Naive thymus-derived CD4-positive, alpha-beta T cell (primary cell): ENCODE measurements at places on chromosomes 6 and 20. TPM values are rescaled to one million over a fixed set of nuclear protein-coding genes. Genes with fewer than 3 reads are reported as not detected.

DNA sequence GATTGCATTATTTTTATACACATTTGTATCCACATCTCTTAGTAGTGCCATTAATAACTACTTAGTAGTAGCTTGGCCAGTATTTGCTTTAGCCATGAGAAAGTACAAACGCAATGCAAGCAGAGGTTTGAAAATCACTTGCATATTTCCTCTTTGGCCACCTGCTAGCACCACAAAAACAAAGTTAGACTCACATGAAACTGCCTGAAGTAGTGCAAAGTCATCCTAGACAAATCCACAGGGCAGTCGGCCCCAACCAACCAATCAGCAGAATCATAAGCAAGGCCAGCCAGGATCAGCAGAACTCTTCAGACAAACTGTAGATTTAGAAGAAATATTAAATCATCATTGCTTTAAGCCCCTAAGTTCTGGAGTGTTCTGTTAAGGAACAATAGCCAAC lies 135.2 kb upstream of the VGLL2 start:
- H3K4me1 ChIP-seq = no peaks in the 10 kb centered on the region
- no peak overlapping the region for H3K4me3 ChIP-seq
- H3K27me3 ChIP-seq = no peaks in the 10 kb centered on the region
- no peak for DNase-seq
- no peaks in the 10 kb centered on the region for H3K36me3 ChIP-seq
- H3K27ac ChIP-seq = no peak overlapping the region

EEF1A2 gene
- polyA plus RNA-seq = 0.08 TPM

- H3K4me3 ChIP-seq = no peak overlapping the region
- H3K4me1 ChIP-seq = no peaks in the 10 kb centered on the region
- no peak for DNase-seq
Measured at GRCh38 chr20:39911497-39911896, 777.5 kb downstream of the MAFB start.

- H3K36me3 ChIP-seq = no peaks in the 10 kb centered on the region
- H3K4me1 ChIP-seq = no peaks in the 10 kb centered on the region
- H3K27me3 ChIP-seq = no peaks in the 10 kb centered on the region
- no peak overlapping the region for H3K4me3 ChIP-seq
Measured at GRCh38 chr6:20169119-20169557, 43.1 kb downstream of the MBOAT1 start.

GRCh38 chr20:26315054-26315453 lies 618.4 kb upstream of the ZNF337 start:
- no peak for DNase-seq
- peaks cover 12% of the 10 kb centered on the region for H3K4me1 ChIP-seq
- H3K27ac ChIP-seq = no peak overlapping the region
- H3K36me3 ChIP-seq = no peaks in the 10 kb centered on the region
- no peak overlapping the region for H3K4me3 ChIP-seq

DNA sequence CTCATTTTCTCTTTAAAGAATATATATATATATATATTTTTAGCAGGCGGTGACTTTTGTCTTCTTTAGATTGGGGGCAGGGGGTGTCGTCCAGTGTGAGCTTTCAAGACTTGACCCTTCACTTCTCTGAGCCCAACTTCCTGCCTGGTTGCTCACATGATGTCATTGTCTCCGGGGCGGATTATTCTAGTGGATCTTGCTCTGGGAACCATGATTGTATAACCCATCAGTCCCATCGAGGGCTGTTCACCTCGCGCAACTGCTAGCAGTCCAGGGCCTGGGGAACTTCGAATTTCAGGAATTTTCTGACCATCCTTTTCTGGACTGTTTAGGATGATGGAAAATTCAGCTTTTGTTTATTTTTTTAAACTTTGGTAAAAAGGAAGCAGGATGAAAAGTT lies 1.0 kb downstream of the IGF2R start:
- peak overlapping the region; percentile 63 for H3K4me3 ChIP-seq
- peak overlapping the region; percentile 82 for H3K27ac ChIP-seq
- H3K4me1 ChIP-seq = peaks cover 34% of the 10 kb centered on the region
- no peaks in the 10 kb centered on the region for H3K27me3 ChIP-seq

DNA sequence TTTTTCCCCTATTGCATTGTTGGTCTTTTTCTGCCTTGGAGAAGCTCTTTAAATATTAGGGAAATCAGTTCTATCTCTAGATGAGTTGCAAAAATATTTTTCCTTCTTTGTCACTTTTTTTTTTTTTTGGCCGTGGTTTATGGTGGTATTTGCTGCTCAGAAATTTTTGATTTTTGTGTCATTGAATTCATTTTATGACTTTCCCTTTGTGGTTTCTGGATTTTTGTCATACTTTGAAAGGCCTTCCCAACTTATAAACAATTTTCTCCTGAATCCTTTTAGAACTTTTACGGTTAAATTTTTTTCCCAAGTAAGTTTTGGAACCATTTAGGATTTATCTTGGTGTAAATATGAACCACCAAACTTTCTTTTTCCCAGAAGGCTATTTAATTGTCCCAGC lies 145.6 kb downstream of the GJA10 start:
- H3K27ac ChIP-seq = no peak overlapping the region
- H3K4me1 ChIP-seq = peaks cover 15% of the 10 kb centered on the region
- no peak for DNase-seq
- no peaks in the 10 kb centered on the region for H3K36me3 ChIP-seq
- H3K4me3 ChIP-seq = no peak overlapping the region

DNA sequence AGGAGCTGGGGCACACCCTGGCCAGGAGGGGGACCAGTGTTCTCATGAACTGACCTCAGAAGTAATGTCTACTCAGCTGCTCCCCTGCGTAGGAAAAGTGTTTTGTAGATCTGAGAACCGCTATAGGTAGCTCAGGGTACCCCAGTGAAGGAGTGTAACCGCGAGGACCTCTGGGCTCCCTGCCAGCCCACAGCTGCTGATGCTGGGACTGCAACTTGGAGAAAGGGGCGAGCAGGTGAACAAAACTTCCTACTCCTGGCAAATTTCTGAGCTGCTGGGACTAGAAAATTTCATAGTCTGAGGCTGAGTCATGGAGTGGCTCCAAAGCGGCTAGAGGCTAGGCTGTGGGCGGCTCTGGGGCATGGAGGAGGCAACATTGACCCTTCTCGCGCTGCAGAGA lies 51.9 kb downstream of the PYGB start:
- H3K27ac ChIP-seq = no peak overlapping the region
- no peaks in the 10 kb centered on the region for H3K4me1 ChIP-seq
- no peaks in the 10 kb centered on the region for H3K27me3 ChIP-seq

ULBP3 gene
- 0.27 TPM for polyA plus RNA-seq

- H3K27ac ChIP-seq = no peak overlapping the region
- no peaks in the 10 kb centered on the region for H3K4me1 ChIP-seq
- H3K27me3 ChIP-seq = no peaks in the 10 kb centered on the region
- no peaks in the 10 kb centered on the region for H3K36me3 ChIP-seq
- no peak overlapping the region for H3K4me3 ChIP-seq
Measured at GRCh38 chr6:168634541-168635328, 193.8 kb downstream of the SMOC2 start.

GRCh38 chr20:57610261-57610952 lies 9.8 kb downstream of the ZBP1 start:
- peaks cover 68% of the 10 kb centered on the region for H3K36me3 ChIP-seq
- peaks cover 9% of the 10 kb centered on the region for H3K4me1 ChIP-seq
- no peak overlapping the region for H3K4me3 ChIP-seq
- no peaks in the 10 kb centered on the region for H3K27me3 ChIP-seq

KHDC1 gene
- polyA plus RNA-seq = 1.2 TPM

GPR6 gene
- polyA plus RNA-seq = not detected

DNA sequence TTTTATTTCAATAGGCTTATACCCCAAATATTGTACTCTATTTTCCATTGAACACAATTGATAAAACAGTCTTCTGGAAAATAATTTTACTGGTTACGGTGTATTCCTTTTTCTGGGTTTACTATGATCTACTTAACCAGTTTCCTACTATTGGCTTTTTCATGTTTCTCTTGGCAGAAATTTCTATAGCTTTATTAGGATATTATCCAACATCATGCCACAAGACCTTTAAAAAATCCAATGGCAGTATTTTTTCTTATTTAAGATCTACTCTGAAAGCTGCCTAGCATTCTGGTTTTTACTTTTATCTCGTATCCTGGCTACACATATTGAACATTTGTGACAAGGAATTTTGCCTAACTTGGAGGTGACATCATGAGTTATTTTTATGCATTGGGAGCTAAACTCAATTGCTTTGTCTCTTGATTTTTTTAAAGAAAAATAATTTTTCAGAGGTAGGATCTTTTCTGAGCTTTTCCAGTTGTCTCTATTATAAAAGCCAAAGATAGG lies 45.5 kb downstream of the SLC9A8 start:
- no peak overlapping the region for H3K27ac ChIP-seq
- H3K4me3 ChIP-seq = no peak overlapping the region
- H3K36me3 ChIP-seq = peaks cover 4% of the 10 kb centered on the region
- no peaks in the 10 kb centered on the region for H3K4me1 ChIP-seq
- H3K27me3 ChIP-seq = no peaks in the 10 kb centered on the region
- no peak for DNase-seq

BACH2 gene
- polyA plus RNA-seq = 26.5 TPM

GRCh38 chr20:64151633-64152530 lies 12.4 kb upstream of the MYT1 start:
- no peaks in the 10 kb centered on the region for H3K27me3 ChIP-seq
- DNase-seq = no peak
- no peak overlapping the region for H3K27ac ChIP-seq
- no peak overlapping the region for H3K4me3 ChIP-seq
- no peaks in the 10 kb centered on the region for H3K36me3 ChIP-seq

GRCh38 chr6:167815296-167815980 lies 11.3 kb upstream of the AFDN start:
- H3K4me1 ChIP-seq = no peaks in the 10 kb centered on the region
- no peak overlapping the region for H3K4me3 ChIP-seq
- H3K27me3 ChIP-seq = no peaks in the 10 kb centered on the region

DNA sequence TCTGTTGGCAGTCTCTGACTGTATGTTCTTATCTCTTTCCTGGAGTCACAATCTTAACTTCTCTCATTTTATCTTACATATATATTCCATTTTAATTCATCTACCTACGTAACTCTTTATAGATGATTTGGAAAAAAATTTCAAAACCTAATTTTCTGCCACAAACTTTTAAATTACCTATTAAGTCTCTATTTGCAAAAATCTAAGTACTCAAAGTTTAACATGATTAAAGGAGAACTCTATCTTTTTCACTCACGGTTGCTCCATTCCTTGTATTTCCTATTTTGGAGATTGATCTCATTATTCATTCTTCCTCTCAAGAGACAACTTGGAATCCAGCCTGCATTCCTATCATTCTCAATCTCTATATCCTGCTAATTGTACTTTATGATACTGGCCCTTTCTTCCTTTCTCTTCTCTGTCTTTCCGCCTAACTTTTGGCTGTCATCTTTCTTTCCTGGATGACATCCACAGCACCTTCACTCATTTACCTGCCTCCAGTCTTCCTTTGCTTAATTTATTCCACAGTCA lies 1071.1 kb upstream of the CITED2 start:
- H3K4me1 ChIP-seq = no peaks in the 10 kb centered on the region
- no peaks in the 10 kb centered on the region for H3K27me3 ChIP-seq
